Hematopoietic multipotent progenitor cell (in vitro differentiated cells): ENCODE measurements at places on chromosomes 2 and 18. TPM values are rescaled to one million over a fixed set of nuclear protein-coding genes. Genes with fewer than 3 reads are reported as not detected.
A peak's percentile ranks its signal among the peaks of the same experiment; 100 is the strongest.

Gene RNF25
- 22.4 TPM for total RNA-seq

Gene CCT7
- 211 TPM for total RNA-seq

Gene PDCL3
- 7.0 TPM for total RNA-seq

Gene PRKAG3
- not detected for total RNA-seq

Gene CCDC150
- total RNA-seq, result 0.81 TPM

DNA sequence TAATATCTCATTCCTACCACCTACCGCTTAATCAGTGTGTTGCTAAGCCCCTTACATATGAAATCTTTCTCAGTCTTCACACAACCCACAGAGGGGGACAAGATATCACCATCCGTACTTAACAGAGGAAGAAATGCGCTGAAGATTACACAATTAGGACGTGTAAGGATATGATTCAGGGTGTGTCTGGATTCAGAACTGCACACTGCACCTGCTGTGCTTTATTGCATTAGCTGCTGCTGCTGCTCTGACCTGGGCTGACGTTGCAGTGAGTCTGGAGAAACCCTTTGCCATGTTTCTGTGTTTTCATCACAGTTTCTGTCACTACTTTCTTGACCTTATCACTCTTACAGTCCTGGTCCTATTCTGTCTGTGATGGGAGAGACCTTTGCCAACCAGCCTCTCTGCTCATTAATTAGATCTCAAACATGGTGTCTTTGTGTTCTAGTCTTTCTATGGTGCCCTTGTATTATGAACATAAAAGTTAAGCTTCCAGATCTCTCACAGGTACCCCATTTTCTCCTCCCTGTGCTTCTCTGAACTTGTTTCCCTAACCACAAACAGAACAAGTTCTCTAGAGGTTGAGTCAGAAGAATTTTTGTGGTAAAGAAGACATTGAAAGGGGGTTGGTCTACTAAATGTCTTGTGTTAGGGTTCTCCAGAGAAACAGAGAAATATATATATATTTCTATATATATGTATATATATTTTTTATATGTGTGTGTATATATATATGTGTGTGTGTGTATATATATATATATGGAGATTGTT, 92.9 kb upstream of the CYP1B1 start:
- no peak for DNase-seq

- no peak for DNase-seq
Measured at GRCh38 chr2:231348704-231349373, 46.7 kb upstream of the B3GNT7 start.

GRCh38 chr18:830315-830901, 18.4 kb upstream of the YES1 start:
- DNase-seq, result peak; percentile 94

DNA sequence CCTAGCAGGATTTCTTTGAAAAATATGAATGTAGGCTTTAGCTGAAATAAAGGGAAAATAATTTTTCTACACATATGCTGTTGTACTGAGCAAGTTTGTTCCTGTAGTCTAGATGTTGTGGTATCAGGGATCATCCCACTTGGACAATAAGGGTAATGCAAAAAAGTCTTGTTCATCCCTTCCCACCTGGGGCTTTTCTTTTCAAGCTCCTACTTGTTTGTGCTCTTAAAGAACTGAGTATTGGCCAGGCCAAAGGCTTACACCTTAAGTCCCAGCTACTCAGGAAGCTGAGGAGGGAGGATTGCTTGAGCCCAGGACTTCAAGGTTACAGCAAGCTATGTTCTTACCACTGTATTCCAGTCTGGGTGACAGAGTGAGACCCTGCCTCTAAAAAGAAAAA, 35.5 kb downstream of the ZC3H6 start:
- DNase-seq, result no peak

- DNase-seq, result no peak
Measured at GRCh38 chr2:199395311-199395710, 62.4 kb downstream of the SATB2 start.

DNA sequence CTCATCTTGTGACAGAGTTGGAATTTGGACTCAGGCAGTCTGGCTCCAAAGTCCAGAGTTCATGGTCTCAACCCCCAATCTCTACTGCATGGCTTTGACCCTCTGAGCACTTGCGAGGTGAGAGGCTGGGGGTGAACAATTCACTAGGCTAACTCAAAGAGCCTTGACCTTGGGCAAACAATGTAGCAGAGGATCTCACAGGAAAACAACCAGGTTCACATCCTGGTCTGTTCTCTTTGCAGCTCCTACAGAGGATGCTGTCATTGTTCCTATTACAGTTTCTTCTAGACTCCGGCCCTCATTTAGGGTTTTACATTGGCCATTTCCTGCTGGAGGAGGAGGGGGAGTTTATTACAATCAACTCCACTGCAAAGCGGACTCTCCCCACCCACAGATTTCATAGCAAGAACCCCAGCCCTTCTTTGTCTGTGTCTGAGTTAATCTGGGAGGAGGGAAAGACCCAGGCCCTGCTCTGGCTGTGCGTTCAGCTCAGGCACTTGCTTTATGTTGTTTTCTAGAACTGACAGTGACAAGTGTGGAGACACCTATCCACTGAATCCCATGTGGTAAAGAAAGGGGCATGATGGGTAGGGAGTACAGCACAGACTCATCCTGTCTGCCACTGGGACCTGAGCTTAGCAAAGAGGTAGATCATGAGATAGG, 101.6 kb downstream of the LBH start:
- DNase-seq, result no peak
